Stimulated activated naive CD8-positive, alpha-beta T cell treated with anti-CD3 and anti-CD28 coated beads, Interleukin-15, amount 100 ng/mL, for 72 hours (primary cell): ENCODE measurements at places on chromosomes 4 and X.

DNA sequence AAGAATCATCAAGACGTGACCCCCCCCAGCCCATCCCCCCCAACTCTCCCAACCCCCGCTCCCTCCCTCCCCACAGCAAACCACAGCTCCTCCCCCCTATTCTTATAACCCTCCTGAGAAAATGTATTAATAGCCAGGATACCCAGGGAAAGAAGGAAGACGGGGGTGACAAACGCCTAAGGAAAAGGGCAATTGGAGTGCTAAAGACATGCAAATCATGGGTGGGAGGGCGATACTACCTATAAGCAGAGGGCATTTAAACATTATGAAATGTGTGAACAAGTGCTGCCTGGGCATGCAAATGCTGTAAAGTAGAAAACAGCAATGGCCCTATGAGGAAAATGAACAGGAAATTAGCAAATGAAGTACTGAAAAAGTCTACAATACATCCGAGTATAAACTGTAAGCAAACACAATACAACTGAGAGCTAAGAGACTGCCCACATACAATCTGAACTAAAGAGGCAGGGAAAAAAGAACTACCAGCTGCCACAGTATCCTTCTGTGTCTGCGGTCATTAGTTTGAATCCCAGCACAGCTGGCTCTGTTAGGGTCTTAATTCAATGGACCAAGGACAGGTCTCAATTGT lies 2.4 kb downstream of the CXXC4 start:
- no peak for DNase-seq

DNA sequence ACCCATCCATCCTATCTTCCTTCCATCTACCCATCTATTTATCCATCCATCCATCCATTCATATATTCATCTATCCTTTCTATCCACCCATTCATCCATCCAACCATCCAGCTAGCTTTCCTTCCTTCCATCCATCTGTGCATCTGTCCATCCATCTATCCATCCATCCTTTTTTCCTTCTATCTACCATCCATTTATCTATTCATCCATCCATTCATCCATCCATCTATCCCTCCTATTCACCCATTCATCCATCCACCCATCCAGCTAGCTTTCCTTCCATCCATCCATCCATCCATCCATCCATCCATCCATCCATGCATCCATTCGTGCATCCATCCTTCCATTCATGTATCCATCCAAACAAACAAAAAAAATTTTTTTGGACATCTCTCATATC lies 118.8 kb downstream of the PSAPL1 start:
- no peak for DNase-seq

GRCh38 chrX:48107717-48108116 lies 22.7 kb upstream of the SPACA5B start:
- DNase-seq = no peak

DNA sequence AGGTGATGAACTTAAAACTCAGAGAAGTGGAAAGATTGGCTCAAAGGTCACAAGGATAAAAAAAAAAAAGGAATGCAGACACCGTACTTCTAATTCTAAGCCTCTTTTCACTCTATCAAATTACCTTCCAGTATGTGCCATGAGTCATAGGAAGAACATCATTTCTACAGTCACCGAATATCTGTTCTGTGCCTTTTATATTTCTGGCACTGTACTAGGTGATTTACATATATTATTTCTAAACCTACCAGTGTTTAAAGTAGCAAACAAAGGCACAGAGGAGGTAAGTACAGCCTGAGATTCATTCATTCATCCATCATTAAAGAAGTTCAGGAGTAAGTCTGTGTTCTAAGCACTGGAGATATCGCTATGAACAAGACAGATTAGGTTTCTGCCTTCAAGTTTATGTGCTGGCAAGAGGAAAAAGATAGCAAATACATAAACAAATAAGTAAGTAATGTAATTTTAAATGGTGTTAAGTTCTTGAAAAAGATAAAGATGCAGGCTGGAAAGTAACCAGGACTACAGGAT lies 65.3 kb downstream of the PALLD start:
- DNase-seq = no peak

DNA sequence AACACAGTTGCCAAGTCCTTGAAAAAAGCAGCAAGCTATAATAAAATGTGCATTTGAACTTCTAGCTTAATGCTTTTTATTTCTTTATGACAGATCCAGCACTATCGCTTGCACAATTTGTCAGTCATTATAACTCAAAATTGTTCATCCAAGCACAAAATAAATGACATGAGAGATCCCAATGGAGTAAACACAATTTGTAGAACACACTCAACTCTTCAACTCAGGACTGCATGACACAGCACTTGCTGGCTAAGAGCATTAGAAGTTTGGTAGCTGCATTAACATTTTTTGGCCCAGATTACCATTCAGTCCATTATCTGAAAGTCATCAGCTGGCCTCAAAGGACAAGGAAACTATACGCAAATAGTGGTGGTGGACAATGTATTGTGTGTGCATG lies 530.1 kb downstream of the INPP4B start:
- DNase-seq = no peak

DNA sequence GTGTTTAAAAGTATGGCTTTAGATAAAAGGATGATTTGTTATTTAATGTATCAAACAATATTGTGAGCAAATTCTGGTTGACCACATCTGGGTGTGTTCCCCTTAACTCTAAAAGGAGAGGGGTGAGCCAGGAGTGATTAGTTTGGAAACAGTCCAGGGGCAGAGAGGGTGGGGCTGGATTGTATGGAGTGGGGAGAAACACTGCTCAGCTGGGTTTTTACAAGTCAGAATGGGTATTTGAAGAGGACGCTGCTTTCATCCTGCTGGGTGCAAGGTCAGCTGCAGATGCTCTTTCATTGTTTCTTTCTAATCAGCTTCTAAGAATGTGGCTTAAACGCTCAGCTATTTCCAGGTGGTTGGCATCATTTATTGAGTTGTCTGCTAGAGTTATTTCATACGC lies 82.8 kb upstream of the LIMCH1 start:
- no peak for DNase-seq

DNA sequence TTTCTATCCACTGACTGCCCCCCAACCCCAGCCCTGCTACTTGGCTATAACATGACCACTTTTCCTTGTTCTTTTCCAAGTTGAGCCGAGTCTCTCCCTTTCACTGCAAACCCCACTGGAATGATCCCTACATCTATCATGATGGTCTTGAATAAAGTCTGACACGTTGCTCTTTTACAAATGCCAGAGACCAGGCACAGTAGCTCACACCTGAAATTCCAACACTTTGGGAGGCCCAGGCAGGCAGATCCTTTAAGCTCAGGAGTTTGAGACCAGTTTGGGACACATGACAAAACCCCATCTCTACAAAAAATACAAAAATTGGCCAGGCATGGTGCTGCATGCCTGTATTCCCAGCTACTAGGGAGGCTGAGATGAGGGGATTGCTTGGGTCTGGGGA lies 100.9 kb downstream of the WDFY3 start:
- DNase-seq = no peak
